HuH-7.5 (cell line): ENCODE measurements at places on chromosomes 4 and X.

- no peak for DNase-seq
These were observed 113.3 kb downstream of the EFNB1 start for GRCh38 chrX:68942104-68942503.

GRCh38 chrX:74420196-74421035 lies 877 bp upstream of the SLC16A2 start:
- no peak for DNase-seq

- no peak for DNase-seq
These were observed 17.5 kb upstream of the IGSF1 start for GRCh38 chrX:131306601-131307000.

- DNase-seq = no peak
These were observed 25.1 kb downstream of the ADRA2C start for GRCh38 chr4:3791256-3791655.

DNA sequence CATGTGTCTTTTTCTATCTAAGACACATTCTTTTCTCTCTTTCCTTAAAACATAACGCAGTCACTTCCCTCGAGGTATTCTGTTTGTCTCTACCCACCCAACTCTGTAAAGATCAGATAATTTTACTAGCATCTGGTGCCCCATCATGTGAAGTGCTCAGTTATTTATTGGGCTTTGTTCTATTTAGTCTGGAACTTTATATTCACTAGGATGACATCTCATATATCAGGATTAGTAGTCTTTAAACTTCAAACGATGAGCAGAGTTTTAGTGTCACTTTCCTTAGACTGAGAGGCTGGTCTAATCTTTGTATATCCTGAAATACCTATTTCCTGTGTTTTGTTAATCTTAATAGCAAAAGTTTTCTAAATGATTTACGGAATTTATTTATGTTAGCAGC lies 445.5 kb upstream of the NDST3 start:
- DNase-seq = no peak
